Natural killer cell (primary cell): ENCODE measurements at places on chromosomes 1 and 21. TPM values are rescaled to one million over a fixed set of nuclear protein-coding genes. Genes with fewer than 3 reads are reported as not detected.

Gene REN
- total RNA-seq: not detected

Gene UMODL1
- 0.28 TPM for total RNA-seq

- peak; percentile 50 for DNase-seq
Measured at GRCh38 chr1:59697150-59697800, 117.5 kb upstream of the HOOK1 start.

DNA sequence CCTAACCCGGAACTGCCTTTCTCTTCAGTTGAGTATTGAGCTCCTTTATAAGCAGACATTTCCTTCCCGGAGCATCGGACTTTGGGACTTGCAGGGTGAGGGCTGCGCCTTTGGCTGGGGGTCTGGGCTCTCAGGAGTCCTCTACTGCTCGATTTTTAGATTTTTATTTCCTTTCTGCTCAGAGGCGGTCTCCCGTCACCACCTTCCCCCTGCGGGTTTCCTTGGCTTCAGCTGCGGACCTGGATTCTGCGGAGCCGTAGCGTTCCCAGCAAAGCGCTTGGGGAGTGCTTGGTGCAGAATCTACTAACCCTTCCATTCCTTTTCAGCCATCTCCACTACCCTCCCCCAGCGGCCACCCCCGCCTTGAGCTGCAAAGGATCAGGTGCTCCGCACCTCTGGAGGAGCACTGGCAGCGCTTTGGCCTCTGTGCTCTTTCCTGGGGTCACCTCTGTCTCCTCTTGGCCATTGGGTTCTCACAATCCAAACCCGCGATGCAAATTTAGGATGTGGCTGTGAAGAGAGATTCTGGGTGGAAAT lies 3.7 kb downstream of the OLIG2 start:
- no peak for DNase-seq

Gene IFI44
- 35.5 TPM for total RNA-seq

DNA sequence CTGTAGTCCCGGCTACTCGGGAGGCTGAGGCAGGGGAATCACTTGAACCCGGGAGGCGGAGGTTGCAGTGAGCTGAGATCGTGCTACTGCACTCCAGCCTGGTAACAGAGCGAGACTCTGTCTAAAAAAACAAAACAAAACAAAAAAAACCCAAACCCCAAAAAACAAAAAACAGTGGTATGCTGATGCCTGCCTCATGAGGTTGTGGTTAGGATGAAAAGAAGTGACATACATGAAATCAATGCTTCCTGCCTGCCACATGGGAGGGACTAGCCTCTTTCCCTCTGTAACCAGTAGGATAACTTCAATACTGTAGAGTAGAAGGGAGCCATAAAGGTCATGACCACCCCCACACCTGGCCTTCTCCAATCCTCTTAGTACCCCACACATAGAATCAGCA lies 55.2 kb downstream of the TENT5C start:
- no peak for DNase-seq

Gene LCA5L
- 0.84 TPM for total RNA-seq

GRCh38 chr1:178945763-178946266 lies 74.9 kb upstream of the ANGPTL1 start:
- no peak for DNase-seq

Gene TP73
- total RNA-seq: 0.28 TPM

Gene MYBPH
- not detected for total RNA-seq

Gene RGSL1
- not detected for total RNA-seq

Gene HTR6
- total RNA-seq: not detected

GRCh38 chr1:116763787-116764465 lies 9.7 kb downstream of the CD2 start:
- peak; percentile 72 for DNase-seq

Gene TRIM67
- total RNA-seq: not detected

Gene FTCD
- 0.34 TPM for total RNA-seq

Gene PGBD2
- 6.2 TPM for total RNA-seq

Gene PADI1
- total RNA-seq: not detected

Gene TLCD4
- 0.49 TPM for total RNA-seq

Gene MFN2
- total RNA-seq: 55.8 TPM

DNA sequence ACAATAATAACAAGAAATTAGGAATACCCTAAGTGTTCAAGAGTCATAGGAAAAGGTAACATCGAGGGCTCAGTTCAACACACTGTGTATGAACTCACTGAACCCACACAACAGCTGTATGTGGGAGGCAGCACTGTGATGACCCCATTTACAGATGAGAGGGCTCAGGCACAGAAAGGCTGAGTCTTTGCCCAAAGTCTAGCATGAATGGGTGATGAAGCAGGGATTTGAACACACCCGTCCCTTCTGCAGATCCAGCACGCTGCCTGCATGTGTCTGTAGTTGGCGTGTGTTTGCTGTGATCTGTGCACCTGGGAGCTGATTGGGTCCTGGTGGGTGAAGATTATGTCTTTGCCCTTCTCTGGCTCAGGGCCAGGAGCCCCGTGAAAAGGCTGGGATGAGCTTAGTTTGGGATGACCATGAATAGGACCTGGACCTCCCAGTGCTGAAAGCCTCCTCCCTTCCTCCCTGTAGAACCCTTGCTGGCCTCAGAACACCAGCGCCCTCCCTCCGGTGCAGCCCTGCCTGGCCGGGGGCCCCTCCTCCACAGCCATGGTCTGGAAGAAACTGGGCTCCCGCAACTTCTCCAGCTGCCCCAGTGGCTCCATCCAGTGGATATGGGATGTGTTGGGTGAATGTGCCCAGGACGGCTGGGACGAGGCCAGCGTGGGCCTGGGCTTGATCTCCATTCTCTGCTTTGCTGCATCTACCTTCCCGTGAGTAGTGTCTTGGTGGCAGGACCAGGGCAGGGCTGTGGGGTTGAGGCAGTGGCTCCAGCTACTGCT lies 5.2 kb downstream of the SLC66A1 start:
- peak; percentile 8 for DNase-seq
